Fibroblast of the conjunctiva (primary cell): ENCODE measurements at places on chromosomes 3 and 15.

DNA sequence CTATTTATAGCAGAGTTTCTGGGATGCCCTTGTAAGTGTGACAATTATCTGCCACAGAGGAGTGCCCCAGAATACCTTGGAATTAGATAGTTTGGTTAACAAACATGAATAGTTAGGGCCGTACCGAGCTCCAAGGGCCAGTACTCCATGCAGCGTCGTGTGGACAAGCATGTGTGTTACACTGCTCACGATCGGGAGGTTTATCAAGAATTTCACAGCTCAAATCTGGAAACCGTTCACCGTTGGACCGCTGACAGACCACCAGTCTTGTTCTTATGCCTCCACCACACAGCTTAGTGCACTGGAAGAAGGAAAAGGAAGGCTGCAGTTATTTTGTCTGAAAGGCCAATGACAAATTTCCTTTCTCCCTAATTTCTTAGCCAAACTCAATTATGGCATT, 93.7 kb downstream of the ADAMTS9 start:
- DNase-seq, result no peak

GRCh38 chr3:189260556-189261493, 89.1 kb downstream of the TPRG1 start:
- DNase-seq, result no peak

DNA sequence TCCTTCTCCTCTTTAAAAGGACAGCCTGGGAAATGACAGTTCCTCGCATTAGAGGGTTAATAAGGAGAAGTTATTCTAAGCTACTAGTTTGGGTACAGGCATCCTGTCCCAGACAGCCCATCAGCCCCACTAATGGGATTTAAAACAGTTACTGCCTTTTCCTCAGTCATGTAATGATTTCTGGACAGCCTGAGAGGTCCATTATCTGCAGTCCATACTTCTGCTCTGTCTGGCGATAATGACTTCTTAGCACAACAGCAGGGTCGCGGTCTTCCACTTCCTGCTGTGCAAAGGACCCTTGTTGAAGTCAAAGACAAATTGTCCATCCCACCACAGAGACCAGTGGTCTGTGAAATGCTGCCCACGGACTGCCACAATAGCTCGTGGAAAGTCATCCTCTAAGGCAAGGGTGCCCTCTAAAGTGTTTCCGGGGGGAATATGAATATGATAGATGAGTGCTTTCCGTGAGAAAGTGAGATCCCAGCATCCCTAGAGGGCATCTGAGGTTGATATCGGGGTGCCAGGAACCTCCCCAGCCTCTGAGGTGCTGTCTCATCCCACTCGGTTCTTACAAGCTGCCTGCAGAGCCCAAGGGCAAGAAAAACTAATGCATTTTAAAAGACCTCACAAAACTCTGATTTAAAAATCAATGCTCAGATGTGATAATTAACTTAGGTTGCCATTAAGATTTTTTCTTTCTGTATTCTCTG, 100.7 kb downstream of the SHOX2 start:
- DNase-seq, result no peak

DNA sequence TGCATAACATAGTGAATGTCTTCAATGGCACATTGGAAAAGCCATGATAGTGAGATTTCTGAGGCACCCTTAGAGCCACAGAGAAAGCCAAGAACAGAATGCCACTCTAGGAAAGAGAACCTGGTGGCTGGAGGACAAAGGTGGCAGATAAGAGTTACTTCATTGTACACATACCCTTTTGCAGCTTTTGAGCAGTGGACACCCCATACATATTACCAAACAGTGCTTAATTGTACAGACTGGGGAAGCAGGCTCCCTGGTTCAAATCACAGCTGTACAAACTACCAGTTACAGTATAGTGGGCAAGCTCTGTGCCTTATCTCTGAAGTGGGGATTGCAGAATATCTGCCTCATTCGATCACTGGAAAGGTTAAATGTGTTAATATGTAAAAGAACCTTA, 10.1 kb upstream of the GYG1 start:
- DNase-seq, result no peak

- DNase-seq, result no peak
Measured at GRCh38 chr15:75428152-75428551, 23.3 kb downstream of the SIN3A start.

- no peak for DNase-seq
Measured at GRCh38 chr3:187833799-187834578, 88.7 kb upstream of the BCL6 start.

DNA sequence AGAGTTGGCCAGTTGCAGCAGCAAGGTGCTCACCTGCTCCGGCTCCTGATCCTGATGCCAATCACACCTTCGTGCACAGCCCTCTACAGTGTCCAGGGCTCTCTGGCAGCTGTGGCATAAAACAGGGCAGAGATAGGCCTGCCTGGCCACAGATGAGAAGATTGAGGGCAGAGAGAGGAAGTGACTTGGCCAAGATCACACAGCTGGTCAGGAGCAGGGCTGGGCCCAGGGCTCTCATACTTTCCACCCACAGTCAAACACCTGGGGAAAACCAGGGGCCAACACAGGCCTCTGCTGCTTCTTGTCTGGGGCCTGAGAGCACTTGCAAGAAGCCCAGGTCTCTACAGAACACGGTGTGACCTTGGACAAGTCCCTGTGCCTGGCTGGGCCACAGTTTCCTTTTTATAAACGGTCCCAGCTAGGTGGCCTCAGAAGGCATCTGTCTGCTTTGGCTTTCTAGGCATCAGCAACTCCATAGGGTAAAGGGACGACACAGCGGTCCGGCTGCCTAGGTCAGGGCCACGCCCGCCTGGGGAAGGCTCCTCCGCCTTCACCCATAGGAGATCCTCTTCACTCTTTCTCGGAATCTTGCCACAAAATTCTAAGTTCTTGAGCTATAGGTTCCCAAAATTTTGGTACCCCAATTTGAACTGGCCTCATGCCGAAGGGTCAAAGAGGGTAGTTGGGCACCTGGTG, 3.1 kb downstream of the ATP2B2 start:
- no peak for DNase-seq

DNA sequence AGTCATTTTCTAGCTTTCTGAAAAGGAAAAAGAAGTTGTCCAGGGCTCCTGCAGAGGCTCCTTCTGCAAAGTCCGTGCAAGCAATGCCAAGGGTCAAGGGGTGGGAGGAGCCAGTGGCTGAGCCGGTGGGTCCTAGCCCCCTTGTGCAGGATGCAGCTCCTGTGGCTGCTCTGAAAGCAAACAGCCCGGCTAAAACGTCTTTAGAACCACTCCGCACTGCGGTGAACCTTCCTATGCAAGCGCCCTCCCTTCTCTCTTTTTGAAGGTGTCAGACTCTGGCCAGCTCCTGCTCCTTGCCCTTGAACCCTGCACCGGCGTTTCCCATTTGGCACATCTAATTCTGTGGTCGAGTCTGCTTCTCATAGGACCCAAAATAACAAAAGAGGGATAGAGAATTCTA, 183.1 kb downstream of the UACA start:
- no peak for DNase-seq

GRCh38 chr3:24899901-24900603, 405.4 kb upstream of the THRB start:
- no peak for DNase-seq

DNA sequence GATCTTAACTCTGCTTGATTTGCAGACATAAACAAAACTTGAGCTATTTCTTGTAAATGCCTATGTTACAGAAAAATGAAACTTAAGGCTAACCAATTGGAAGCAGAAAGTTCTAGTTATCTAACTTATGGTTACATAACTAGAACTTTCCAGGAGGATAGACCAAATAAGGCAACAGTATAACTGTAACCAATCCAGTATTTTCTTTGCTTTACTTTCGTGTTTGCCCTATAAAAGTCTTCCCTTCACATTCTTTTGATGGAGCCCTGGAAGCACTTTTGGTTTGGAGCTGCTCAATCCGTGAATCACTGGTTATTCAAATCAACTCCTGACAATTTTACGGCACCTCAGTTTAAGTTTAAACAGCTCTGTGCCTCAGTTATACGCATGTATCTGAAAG, 164.6 kb downstream of the SUCLG2 start:
- no peak for DNase-seq
